Fibroblast of the conjunctiva (primary cell): ENCODE measurements at places on chromosomes 3 and 15.

DNA sequence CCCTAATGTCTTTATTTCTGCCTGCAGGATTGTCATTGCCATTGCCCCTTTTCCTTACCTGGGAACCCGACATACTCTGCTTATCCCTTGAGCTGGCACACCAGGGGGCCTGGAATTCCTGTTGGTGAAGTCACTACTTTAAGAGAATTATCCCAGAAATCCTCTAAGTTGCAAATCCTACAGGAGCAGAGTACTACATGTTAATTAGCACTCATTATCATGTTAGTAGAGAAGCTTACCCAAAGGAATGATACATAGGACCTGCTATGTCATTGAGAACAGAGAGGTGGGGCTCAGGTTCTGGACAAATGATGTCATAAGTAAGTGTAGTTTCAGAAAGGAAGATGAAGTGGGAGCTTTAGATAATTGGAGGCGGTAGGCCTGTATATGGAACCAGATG lies 27.4 kb downstream of the SCG5 start:
- DNase-seq = no peak

- no peak for DNase-seq
Measured at GRCh38 chr3:174035328-174035886, 637.9 kb downstream of the NLGN1 start.

DNA sequence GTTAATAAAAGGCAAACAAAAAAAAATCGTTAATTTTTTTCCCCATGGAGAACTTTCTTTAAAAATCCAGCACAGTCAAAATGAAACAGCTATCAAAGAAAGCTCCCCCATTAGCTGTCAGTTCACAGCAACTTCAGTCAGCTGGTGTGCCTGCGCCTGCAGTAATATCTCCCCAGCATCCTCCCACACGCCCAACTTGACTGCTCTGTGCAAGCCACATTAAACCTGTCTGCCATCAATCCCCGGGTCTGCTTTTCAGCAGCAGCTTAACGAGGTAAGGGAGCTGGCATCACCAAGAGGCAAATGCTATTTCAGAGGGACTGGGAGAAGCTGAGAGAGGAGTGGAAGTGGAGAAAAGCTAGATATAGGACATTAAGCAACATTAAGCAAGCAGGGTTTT lies 337.5 kb downstream of the GAP43 start:
- DNase-seq = no peak

- no peak for DNase-seq
Measured at GRCh38 chr15:41545218-41545617, 1.2 kb upstream of the RPAP1 start.

GRCh38 chr3:70053293-70053692 lies 53.8 kb downstream of the SAMMSON start:
- no peak for DNase-seq

DNA sequence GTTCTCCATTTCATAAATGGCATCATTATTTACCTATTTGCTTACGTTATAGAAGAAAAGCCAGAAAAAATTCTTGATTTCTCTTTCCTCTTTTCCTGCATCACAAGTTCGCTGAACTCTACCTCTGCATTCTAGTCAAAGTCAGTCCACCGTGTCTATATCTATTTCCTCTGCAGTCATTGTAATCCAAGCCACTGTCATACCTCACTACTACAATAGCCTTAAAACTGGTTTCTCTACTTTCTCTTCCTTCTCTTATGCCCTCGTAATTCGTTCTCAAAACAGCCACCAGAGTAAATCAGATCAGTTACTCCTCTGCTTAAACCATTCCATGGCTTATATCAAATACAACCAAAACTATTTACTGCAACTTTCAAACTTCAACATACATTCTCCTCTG lies 13.4 kb upstream of the FAM81A start:
- no peak for DNase-seq

DNA sequence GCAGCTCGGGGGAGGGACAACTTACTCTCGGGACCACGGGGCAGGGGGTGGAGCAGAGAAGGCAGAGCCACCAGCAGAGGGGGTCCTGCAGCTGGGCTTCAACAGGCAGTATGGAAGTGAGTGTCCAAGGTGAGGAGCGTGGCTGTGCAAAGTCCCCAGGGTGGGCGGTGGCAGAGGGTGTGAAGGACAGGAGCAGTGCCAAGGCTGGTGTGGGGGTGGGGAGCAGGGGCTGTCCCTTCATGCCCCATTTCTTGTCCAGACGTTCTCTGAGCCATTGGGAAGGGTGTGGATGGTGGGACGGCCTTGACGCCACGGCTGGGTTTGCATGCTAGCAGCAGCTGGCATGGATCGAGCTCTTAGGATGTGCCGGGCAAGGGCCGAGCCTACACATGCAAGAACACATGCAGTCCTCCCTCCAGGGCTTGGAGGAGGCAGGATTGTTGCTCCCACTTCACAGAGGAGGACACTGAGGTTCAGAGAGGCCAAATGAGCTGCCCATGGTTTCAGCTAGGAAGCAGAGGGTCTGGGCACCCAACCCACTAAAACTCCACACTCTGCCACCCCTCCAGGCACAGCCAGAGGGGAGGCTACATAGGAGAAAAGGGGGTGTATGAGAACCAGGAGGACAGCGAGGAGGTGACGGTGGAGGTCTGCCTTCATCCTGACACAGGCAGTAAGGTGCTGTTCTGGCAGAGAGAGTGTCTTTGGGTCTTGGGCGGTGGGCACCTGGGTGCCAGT lies 93.6 kb downstream of the TBC1D2B start:
- no peak for DNase-seq

DNA sequence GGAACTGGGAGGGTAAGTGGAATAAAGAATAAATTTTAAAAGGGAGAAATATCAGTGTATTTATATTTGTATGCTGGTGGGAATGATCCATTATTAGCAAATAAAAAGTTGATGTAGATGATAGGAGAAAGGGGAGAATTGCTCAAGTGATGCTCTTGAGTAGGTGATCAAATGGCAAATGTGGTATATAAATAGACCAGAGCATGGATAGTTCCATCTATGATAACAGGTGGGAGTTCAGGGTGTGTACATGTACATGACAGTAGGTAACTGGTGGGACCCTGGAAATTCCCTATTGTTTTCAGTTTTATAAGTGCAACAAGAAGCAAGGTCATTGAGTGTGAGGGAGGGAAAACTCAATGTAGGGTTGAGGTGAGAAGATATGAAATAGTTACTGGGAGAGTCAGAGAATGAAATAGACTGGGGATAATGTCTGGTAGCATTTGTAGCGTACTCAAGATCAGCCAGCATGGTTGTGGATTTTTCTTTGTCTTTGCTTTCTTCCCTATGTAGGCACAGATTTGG lies 31.3 kb upstream of the EBLN2 start:
- DNase-seq = no peak

DNA sequence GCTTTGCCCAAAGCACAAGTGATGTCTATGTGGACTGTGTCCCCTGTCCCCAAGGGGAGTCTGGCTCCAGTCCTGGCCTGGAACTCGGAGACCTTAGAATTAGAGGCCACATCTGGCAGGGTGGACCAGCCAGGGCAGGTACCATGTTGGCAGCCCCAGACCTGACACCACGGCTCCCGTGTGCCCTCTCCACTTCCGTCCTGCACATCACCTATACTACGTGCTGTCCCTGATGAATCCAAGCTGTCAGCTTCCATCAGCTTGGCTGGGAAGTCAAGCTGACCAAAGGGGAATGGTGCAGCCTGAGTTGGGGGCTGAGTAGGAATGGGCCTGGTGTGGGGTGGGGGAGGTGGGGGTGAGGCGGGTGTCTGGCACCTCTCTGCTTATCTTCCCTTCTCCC lies 15.3 kb downstream of the C15orf39 start:
- no peak for DNase-seq

GRCh38 chr3:162489853-162490252 lies 993.2 kb downstream of the OTOL1 start:
- DNase-seq = no peak

DNA sequence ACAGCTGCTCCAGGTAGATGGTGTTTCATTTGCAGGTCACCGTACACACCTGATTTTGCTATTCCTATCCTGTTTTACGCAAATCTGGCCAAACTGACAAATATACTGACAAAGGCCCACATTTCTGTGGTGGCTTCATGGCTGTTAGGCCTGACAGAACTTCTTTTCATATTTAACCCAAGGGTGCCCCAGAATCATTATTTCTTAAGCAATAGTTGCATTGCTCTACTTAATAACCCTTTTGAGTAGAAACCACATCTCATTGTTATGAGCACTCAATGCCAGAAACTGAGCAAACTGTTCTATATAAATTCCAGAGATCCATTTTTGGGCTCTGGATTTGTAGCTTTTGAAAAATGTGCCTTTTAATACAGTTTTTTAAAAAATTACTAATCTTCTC lies 19.4 kb downstream of the ASTE1 start:
- DNase-seq = no peak

DNA sequence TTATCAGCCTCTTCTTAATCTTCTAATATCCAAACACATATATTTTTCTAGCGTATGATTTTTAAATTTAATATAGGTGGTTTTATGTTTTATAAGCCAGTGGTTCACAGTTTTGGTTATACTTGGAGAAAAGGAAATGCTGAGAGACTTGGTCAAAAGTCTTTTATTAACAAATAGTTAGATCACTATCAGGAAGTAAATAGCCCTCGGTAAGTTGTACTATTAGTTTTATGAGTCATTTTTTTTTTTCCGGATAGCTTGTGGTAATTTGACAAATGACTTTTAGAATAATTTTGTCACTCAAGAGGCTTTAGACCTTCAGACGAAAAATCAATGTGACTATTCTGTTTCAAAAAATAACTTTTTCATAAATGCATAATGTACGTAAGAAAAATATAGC lies 232.2 kb upstream of the ROBO1 start:
- no peak for DNase-seq

GRCh38 chr3:34955680-34956079 lies 683.6 kb upstream of the ARPP21 start:
- no peak for DNase-seq

- no peak for DNase-seq
Measured at GRCh38 chr3:61094608-61095007, 156.6 kb downstream of the FHIT start.

DNA sequence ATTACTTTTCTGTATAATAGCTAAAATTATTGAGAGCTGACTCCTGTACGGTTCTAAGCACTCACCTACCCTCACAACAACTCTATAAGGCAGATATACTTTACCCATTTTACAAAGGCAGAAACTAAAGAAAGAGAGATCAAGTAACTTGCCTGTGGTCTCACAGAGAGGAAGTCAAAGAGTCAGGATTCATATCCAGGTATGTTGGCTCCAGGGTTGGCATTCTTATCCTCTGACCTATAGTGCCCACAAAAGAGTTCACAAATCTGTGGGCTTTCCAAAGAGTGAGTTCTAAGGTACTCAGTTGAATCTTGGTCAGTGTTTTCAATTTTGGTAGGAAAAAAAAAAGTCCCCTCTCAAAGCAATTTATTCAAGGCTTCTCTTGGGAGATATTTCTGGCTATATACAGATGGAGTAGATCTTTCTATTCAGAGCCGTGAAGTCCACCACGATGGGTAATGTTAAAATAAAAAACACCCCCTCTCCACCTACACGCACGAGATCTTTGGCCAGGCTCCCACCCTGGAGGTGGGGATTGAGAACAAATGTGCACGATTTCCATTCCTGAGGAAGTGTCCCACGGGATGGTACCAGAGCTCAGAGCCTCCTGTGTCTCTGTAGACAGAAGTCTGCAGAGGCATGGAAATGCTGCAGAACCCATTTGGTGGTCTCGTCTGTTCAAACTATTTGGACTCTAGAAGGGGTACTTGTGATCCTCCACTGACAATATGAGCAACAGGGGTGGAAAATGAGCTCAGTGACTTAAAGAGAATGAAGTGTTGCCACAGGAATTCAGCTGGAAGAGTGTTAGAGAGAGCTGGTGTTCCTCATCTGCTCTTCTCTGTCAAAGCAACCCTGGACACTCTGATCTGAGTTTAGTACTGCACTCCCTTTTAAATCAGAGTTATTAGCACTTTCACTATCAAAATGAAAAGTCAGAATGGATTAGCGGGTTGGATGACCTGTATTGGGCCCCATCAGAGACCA lies 212.1 kb upstream of the EIF1B start:
- DNase-seq = no peak

DNA sequence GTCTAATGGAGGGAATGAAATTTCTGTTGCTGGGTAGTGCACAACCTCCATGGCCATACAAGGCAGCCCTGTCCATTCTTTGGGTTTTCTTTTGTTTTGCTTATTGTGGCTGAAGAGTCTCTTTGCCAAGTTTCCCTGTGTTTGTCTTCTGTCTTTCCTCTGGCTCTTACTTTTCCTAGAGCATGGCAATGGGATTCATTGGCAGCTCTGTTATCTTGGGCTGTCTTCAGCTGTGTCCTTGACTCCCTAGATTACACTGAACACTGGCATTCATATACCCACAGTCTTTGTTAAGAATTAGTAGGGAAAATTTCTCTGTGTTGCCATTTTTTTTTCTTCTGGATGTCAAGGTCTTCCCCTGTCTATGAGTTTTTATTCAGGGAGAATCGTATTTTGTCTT lies 16.1 kb upstream of the DCBLD2 start:
- no peak for DNase-seq

- no peak for DNase-seq
Measured at GRCh38 chr3:86743233-86743632, 247.7 kb downstream of the VGLL3 start.

DNA sequence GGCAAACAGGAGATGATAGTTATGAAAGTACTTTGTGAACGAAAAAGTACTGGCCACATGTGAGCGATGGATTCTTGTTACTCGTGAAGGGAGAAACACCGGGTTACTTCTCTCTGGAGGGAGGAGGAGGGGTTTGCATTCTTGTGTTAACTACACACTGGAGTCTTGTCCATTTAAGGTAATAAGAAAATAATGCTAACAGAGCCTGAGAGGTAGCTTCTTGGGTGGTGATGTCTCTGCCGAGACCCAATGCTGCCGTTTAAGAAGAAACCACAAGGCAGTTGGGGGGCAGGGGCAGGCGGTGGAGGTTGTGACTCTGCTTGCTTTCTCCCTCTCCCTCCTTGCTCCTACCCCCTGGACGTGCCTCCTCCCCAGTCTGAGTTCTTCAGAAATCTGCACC lies 100.9 kb upstream of the ROPN1 start:
- no peak for DNase-seq

DNA sequence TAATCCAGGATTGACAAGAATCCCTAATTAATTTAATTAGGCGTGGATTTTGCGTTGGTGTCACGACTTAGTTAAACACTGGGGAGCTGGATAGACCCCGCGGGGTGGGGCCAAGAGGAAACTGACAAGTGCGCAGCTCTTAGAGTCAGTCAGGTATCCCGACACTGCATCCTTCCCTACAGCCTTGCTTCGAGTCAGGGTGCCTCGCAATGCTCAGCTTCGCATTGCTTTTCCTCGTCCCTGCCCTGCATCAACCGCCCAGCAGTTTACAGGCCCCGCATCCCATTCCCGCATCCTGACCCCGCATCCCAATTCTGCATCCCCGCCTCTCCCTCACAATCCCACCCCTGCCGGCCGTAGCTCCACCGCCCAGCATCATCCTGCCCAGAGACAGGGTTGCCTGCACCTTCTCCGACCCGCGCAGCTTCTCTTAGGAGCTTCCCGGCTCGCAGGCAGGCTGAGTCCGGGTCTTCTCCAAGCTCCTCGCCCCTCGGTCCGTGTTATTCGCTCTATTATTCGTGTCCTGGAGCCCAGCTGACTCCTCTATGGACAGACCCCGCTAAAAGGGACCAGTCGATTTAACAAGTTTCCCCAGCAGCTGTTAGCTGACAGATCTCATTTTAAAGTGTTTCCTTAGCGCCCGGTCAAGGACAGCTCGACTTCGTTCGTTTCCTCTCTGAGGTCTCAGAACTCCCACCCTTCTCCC lies 699 bp upstream of the SHOX2 start:
- no peak for DNase-seq
